ENCODE measurements at places on chromosomes 12 and 14.

DNA sequence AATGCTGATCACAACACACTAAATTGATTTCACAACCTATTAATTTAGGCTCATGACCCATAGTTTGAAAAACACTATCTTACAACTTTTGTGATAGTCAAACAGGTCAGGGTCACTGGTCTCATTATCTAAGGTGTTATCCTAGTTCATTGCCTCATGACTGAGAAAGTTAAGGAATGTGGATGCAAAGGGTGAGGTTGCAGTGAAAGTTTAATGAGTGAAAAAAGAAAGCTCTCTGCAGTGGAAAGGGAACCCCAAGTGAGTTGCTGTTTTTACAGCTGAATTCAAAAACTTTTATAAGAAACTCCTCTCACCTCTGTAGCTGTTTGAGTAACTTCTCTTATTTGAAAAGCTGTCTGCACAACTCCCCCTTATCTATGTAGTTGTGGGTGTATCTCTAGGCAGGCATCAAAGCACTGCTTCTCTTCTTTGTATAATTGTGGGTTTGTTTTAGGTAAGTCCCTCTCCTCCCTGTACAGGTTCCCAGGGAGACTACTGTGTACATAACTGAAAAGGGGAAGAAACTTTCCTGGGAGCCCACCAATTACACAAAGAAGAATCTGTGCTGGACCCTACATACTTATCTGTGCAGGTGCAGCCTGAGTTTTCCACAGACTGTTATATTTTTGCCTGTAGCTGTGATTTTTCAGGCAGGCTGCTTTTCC lies 18.9 kb downstream of the DNAL1 start:
- DNase-seq, result no peak

DNA sequence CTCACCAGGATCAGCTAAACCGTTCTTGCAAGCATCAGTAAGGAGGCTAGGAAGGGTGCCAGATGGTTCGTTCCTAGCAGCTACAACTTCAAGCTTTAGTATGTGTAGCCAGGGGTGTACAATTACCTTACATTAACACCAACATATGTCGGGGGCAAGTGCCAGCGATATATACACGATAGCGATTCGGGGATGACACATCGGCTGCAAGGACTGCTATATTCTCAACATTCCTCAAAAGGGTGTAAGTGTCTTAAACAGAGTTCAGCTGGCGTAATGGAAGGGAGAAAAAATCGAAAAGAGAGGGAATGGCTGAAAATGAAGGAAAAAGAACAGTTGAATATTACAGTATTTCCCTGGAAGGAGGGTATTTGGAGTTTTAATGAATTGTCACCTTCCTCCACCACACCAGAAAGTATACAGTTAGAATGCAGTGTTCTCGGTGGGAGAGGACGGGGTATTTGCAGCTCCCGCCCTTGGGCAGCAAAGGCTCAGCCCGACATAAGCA lies 545 bp downstream of the LIMA1 start:
- DNase-seq, result no peak

DNA sequence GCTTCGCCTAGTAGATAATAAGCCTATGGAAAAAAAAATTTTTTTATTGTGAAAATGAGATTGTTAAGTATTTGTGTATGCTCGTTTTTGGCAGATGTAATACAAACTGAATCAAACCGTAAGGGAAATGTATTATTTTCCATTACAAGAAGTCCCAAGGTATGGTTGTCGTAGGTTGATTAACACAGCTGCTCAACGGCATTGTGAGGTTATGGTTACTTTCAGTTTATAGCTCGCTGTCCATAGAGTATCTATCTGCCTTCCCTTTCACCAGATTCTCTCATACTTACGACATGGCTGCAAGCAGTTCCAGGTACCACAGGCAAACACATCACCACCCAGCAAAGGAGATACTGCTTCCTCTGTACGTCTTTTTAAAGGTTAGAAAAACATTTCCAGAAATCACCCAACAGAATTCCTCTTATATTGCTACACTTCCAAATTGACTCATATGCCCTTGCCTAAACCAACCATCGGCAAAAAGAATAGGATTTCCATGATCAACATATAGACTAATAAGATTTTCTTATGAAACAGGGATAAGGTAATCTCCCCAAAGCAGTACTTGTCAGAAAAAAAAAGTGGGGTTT lies 338.6 kb downstream of the SYT1 start:
- DNase-seq, result no peak

DNA sequence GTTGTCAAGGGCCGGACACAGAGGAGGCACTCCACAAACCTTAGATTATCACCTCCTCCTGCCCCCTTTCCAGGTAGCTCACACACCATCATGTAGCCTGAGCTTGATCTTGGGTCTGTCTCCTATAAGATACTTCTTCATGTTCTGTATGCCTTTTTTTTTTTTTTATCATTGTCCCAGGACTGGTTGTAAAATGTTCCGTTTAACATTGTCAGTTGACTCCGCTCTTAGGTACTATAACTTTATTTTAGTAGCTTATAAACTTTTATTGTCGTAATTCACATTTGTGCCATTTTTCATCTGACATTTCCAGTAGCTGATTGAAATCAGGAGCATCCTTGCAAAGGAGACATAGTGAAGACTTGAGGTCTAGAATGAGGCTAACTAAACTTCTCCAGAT lies 79.9 kb downstream of the SLC15A5 start:
- no peak for DNase-seq

DNA sequence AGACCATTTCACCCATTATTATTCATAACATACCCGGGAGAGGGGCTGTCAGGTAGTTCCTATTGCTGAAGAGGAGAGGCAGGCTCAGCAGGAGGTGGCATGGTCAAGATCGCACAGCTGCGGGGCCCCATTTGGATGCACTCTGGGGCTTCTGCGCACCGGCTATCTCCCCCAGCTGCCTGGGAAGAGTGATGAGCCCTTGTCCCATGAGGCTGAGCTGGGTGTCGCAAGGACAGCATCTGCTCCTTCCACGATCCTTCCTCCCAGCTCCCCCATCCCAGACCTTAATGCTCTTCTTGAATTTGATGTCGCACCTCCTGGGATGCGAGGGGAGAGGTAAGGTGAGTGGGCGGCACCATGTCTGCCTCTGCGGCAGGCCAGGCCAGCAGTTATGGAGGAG lies 62.6 kb downstream of the SLC24A4 start:
- DNase-seq, result no peak

Data from activated T-cell treated with anti-CD3 and anti-CD28 coated beads, Interleukin-2, amount 50 U/mL, for 24 hours (primary cell).